Natural killer cell (primary cell): ENCODE measurements at places on chromosomes 2 and 18.

- DNase-seq: no peak
Measured at GRCh38 chr2:151670846-151671597, 63.3 kb downstream of the NEB start.

GRCh38 chr2:233461481-233461891 lies 105.1 kb downstream of the USP40 start:
- DNase-seq: no peak

DNA sequence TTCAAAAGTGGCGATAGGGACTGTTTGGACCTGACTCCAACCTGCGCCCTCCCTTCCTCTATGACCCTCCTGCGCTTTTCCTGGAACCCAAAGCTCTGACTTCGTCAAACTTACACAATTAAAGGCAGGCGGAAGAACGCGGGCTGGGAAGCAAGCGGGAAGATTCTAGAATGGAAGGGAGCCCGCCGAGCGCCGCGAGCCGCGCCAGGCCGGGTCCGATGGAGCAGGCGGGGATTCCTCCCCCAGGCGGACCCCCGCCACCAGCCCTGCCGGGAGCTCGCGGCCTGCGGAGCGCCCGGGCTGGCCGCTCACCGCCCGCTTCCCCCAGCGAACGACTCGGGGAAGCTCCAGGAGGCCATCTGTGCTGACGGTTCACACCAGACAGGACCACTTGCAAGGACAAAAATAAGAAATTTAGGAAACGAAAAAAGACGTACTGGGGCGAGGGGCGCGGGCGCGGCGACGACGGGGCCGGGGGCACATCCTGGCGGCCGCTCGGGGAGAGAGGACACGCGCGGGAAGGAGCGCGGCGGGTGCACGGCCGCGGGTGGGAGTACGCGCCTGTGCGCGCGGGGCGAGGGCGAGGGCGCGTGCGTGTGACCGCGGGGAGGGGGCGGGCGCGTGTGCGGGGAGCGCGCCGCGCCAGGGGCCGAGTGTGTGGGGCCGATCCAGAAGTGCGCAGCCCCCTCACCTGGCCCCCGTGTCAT lies 1.1 kb upstream of the SALL3 start:
- no peak for DNase-seq

GRCh38 chr2:227545990-227546389 lies 52.7 kb upstream of the SCYGR2 start:
- no peak for DNase-seq

- no peak for DNase-seq
Measured at GRCh38 chr2:54839461-54840255, 116.2 kb downstream of the EML6 start.

GRCh38 chr2:84306361-84306760 lies 152.7 kb downstream of the SUCLG1 start:
- DNase-seq: no peak

DNA sequence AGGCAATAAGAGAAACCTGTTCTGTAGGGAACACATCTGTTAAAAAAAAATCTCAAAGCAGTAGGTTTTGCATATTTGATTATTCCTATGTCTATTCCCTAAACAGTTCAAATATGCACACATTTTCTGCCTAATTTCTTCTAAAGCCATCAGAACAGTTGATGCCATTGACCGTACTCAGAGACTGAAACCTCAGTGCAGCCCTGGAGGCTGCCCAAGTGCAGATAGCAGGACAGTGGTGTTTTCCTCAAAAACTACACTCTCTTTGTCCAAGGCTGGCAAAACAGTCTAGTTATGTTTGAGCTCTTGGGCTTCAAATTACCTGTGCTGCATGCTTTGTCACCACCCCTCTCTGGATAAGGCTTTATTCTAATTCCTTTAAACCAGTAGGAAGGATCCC lies 23.3 kb upstream of the NFE2L2 start:
- DNase-seq: no peak

- no peak for DNase-seq
Measured at GRCh38 chr2:163759013-163759412, 23.2 kb upstream of the FIGN start.

DNA sequence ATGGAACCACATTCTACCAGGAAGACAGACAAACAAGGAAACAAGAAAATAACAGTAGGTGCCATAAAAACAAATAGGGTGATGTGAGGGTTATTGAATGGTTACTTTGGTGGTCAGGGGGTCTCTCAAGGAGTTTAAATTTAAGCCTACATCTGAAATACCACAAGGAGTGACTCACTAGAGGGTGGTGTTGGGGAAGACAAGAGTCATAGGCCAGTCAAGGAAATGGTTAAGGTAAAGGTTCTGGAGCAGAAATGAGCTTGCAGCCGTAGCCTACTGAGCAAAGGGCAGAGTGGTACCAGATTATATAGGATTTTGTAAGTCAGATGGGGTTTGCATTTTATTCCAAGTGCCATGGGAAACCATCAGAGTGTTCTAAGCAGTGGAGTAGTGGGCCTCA lies 135.6 kb upstream of the DAPL1 start:
- no peak for DNase-seq

DNA sequence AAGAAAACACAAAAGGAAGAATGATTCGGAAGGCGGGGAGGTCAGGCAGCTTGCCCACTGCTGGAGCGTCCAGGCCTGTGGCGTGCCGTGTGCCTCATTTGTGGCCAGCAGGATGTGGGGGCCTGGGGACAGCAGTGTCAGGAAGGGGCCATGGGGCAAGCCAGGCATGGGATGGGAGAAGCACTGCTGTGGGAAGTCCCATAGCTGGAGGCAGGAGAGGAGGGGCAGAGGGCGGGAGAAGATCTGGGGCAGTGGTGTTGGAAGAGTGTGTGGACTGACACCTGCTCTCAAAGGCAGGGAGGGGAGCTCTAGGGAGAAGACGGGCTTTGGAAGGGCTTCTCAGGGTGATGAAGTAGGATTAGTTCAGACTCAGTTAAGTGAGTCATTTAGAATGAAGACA lies 133.7 kb downstream of the ACOXL start:
- DNase-seq: no peak

- no peak for DNase-seq
Measured at GRCh38 chr2:37708146-37708545, 36.7 kb upstream of the CDC42EP3 start.

GRCh38 chr2:238846378-238846627 lies 1.6 kb upstream of the TWIST2 start:
- no peak for DNase-seq

GRCh38 chr18:48428475-48429177 lies 19.4 kb upstream of the ZBTB7C start:
- DNase-seq: no peak

- no peak for DNase-seq
Measured at GRCh38 chr2:237643582-237644380, 16.4 kb downstream of the LRRFIP1 start.

GRCh38 chr2:150188177-150188576 lies 299.3 kb downstream of the RND3 start:
- no peak for DNase-seq

DNA sequence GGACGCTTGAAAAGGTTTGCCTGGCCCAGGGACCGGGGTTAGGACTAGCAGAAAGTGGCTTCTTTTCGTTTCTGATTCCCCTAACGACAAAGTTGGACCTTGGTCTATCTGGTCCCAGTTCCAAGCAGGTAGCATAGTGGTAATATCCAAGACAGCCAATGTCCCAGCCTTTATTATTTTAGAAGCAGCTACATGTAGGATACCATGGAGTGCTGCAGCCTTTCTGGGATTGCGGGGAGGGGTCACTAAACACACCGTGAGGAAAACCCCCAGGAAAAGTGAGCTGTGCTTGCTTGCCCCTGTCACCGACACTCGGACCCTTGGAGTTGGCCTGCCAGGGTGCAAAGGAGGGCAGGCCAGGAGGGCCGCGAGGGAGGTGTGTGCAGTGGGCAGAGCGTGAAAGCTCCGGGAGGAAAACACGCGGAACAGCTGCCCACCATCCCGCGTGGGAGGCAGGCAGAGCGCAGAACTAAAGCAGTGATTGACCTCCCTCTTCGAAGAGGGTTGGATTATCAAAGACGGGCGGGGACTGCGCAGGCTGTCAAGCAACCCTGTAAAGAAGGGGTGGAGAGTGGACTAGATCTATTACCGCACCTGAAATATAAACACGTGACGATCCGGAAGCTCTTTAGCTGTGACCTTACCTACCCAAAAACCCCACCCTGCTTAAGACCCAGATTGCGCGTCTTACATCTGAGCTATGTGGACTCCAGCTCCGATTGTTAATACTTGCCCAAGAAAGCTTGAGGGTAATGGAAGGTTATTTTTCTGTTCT lies 624 bp upstream of the MAP4K3 start:
- DNase-seq: peak; percentile 70

- no peak for DNase-seq
Measured at GRCh38 chr2:8081130-8081529, 600.7 kb upstream of the ID2 start.

- DNase-seq: no peak
Measured at GRCh38 chr2:164032995-164033394, 297.2 kb upstream of the FIGN start.

DNA sequence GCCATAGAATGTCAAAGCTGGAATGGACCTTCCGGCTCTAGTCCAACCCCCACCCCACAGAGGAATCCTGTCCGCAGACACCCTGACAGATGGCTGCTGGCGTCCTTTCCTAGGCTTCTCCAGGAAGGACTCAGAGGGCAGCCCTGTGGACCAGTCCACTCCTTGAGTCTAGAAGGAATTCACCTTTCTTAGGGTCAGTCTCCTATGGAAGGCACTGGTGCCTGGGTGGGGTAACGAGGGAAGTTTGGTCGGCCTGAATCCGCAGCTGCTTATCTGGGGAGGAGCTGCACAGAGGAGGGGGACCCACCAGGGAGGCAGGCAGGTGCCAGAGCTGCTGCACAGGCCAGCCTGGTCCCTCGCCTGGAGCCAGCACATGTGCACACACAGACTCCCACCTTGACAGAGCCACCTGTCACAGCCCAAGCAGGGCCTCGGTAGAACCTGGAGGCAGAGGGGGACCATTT lies 2.5 kb downstream of the DNMT3A start:
- no peak for DNase-seq

DNA sequence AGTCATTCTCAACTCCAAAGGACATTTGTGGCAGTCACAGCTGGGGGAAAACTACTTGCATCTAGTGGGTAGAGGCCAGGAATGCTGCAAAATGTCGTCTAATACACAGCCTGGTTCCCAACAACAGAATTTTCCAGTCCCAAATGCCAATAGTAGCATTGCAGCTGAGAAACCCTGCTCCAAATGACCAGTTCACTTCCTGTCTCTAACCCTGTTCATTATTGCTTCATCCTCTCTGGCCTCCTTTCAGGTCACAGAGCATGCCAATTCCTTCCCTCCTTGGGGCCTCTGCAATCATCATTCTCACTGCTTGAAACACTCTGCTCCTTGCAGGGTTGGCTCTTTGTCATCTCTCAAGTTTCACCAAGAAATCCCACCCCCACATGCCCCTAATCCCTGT lies 139.1 kb downstream of the IRS1 start:
- DNase-seq: no peak

- no peak for DNase-seq
Measured at GRCh38 chr2:107989445-107989844, 3.1 kb downstream of the SLC5A7 start.

- no peak for DNase-seq
Measured at GRCh38 chr2:10224734-10225133, 78.0 kb upstream of the HPCAL1 start.

GRCh38 chr18:48318436-48318835 lies 90.7 kb downstream of the ZBTB7C start:
- DNase-seq: no peak

GRCh38 chr18:59094569-59094968 lies 45.1 kb upstream of the SEC11C start:
- no peak for DNase-seq

DNA sequence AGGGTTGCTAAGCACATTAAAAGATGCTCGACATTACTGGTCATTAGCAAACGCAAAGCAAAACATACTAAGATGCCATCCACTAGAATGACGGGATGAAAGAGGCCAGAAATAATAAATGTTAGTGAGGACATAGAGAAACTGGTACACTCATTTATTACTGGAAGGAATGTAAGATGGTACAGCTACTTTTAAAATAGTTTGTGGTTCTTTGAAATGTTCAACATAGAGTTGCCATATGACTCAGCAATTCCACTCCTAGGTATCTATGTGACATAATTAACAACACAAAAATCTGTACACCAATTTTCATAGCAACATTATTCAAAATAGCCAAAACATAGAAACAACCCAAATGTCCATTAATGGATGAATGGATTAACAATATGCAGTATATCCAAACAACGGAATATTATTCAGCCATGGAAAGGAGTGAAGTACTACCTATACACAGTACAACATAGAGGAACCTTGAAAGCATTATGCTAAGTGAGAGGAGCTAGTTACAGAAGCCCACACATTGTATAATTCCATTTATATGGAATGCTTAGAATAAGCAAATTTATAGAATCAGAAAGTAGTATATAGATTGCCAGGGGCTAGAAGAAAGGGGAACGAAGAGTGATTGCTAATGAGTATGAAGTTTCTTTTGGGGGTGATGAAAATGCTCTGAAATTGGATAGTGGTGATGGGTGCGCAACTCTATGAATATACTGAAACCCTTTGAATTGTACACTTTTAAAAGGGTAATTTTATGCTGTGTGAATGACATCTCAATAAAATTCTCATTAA lies 61.9 kb upstream of the IL1R1 start:
- DNase-seq: no peak

DNA sequence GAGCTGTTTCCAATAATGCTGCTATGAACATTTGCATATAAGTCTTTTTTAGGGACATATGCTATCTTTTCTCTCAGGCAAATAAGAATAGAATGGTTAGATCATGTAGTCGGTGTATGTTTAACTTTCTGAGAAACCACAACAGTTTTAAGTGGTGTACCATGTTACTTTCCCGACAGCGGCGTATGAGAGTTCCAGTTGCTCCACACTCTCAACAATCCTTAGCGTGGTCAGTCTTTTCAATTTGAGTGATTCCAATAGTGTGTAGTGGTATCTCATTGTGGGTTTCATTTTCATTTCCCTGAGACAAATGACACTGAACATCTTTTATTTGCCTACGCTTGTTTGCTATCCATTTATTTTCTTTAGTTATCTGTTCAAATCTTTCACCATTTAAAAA lies 149.5 kb downstream of the ACOXL start:
- no peak for DNase-seq

DNA sequence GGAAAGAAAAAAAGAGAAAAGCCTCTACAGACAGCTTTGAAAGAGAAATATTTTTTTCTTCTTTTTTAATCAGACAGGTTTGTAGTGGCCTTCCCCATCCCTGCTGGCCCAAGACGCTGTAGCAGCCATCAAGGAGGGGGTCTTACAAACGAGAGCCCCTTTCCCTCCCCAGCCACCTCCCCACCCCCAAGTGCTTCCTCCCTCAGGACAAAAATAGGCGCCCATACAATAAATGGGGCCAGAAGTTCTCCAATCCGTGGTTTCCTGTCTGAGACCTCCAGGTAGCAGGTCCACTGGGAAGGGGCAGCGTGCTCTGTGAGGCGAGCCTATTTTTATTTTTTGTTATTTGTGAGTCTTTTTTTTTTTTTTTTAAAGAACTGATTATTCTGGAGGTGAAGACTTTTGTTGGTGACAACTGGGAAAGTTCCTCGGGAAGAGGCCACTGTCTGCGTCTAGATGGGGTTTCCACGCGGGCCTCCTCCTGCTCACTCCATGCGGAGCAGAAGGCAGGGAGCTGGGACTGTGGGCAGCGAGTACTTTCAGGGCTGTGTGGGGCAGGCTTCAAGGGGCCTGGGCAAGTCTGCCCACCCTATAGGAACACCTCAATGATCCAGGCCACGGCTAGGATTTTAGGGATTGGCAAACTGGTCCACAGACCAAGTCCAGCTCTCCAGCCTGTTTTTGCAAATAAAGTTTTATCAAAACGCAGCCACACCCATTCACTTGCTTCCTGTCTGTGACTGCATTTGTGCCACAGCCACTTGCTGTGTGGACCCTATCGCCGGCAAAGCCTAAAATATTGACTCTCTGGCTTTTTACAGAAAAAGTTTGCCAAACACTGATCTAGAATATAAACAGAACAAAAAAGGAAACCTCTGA lies 139.6 kb downstream of the CTIF start:
- DNase-seq: no peak

- DNase-seq: no peak
Measured at GRCh38 chr18:53408271-53408670, 816.2 kb downstream of the MBD2 start.
